ENCODE measurements at places on chromosomes 16 and 17.

GRCh38 chr17:19379361-19380065 is 1.2 kb downstream of the MAPK7 start:
- no peak for DNase-seq

GRCh38 chr16:70644763-70645597 is 1.4 kb upstream of the IL34 start:
- no peak for DNase-seq

- no peak for DNase-seq
Observed at GRCh38 chr17:77364941-77365583, 224.3 kb downstream of the SEC14L1 start.

DNA sequence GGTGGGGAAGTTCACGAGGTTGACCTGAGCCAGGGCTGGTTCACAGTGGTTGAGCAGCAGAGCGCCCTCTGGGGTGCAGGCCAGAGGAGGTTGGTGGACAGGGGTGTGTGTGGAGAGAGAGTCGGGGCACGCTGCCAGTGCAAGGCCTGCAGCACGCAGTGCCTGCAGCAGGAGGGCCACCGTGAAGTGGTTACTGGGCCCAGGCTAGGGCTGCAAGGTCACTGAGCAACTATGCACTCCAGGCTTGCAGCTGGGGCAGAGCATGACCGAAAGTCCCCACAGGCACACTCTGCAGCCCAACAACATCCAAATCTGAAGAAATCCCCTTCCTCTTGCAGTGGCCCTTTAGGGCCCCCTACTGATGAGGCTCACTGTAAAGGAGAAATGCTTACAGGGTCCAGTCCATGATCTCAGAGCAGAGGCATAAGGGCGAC is 89.1 kb upstream of the NOL11 start:
- no peak for DNase-seq

DNA sequence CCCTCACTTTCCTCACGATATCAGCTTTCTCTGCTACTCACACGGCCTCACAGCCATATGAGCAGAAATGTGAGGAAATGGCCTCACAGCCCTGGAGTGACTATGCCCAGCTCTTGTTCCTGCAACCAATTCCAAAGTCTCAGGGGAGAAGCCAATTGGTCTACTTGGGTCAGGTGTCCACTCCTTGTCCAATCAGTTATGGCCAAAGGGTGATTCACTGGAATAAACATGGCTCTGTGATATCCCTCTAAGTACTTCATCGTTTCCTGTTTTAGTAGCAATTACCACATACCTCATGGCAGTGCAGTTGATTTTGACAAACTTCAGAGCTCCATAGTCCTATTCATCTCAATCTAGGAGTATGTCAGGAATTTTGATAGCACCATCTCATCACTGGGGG is 195.4 kb downstream of the KATNIP start:
- no peak for DNase-seq

DNA sequence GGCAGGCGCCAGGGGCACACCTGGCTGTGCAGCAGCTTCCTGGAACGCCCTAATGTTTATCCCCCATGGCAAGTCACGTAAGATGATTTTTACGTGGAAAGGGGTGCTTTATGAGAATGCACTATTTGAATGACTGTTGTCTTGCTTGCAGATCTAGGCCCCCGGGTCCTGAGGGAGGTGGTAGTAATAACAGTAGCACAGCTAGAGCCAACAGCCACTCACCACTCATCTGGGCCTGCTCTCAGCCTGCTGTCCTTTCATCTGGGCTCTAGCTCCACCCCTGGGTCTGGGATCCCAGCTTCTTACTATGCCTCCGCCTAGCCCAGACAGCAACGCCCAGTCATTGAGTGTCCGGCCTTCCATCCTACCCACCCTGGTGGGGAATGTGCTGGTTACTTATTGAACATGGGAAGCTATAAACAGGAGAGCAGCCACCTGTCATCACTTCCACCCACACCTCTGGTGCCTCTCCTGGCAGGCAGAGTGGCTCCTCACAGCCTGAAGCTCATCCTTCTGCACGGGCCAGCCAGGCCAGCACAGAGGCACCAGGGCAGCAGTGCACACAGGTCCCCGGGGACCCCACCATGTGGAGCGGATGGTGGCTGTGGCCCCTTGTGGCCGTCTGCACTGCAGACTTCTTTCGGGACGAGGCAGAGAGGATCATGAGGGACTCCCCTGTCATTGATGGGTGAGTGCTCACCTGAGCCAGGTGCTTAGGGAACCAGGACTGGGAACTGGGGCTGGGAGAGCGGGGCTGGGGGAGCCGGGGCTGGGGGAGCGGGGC is 16.6 kb downstream of the DPEP1 start:
- DNase-seq: no peak

GRCh38 chr17:72661945-72662826 is 430.3 kb downstream of the SLC39A11 start:
- DNase-seq: no peak

GRCh38 chr16:9527976-9528375 is 436.5 kb downstream of the HAPSTR1 start:
- no peak for DNase-seq

- DNase-seq: no peak
Observed at GRCh38 chr16:5895137-5895536, 797.5 kb upstream of the EEF2KMT start.

GRCh38 chr17:63931981-63932561 is at the start of gene CD79B:
Gene CD79B, minus strand, starts transcription at chr17:63932331. Its CDS starts 70 bp downstream, at chr17:63932261.
- DNase-seq: no peak

DNA sequence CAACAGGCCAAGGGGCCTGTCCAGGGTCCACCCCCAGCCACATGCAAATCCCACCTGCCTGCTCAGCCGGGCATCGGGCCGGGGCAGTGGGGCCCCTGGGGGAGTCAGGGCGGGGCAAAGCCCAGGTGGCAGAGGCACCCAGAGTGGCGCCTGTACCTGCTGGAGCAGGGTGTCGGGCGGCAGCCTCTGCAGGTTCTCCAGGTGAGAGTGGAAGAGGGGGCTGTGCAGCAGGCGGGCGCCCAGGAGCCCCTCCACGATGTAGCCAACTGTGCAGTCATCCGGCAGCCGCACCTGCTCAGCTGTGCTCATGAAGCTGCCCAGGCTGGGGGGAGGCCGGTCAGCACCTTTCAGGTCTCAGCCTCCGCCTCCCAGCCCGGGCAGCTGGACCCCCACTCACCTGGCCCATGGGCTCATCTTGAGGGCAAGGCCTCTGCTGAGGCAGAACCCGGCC is 2.1 kb downstream of the RFNG start:
- no peak for DNase-seq

- DNase-seq: no peak
Observed at GRCh38 chr17:1078831-1079561, 82.1 kb downstream of the TIMM22 start.
